ENCODE measurements at places on chromosomes 6 and 20. TPM values are rescaled to one million over a fixed set of nuclear protein-coding genes. Genes with fewer than 3 reads are reported as not detected.

CHMP4B gene
- total RNA-seq = 86.0 TPM

RBCK1 gene
- 130 TPM for total RNA-seq

- DNase-seq = no peak
- H3K4me3 ChIP-seq = no peak overlapping the region
- no peaks in the 10 kb centered on the region for H3K4me1 ChIP-seq
- H3K27ac ChIP-seq = no peak overlapping the region
- no peaks in the 10 kb centered on the region for H3K36me3 ChIP-seq
Measured at GRCh38 chr20:38199501-38200390, 34.7 kb upstream of the TGM2 start.

DNA sequence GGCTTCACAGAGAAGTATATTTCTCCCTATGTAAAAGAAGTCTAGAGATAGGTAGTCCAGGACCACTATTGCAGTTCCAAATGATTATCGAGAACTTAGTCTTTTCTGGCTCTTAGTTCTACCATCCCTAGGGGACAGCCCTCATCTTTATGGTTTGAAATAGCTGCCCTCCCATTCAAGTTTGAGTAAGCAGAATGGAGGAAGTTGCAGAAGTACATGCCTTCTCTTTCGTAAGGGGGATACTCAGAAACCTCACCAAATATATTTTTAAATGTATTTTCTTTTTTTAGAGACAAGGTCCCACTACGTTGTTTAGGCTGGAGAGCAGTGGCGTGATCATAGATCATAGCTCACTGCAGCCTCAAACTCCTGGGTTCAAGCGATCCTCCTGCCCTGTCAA, 236.8 kb upstream of the RREB1 start:
- DNase-seq = no peak
- H3K36me3 ChIP-seq = no peaks in the 10 kb centered on the region
- no peak overlapping the region for H3K4me3 ChIP-seq
- H3K27ac ChIP-seq = no peak overlapping the region
- no peaks in the 10 kb centered on the region for H3K4me1 ChIP-seq

DNA sequence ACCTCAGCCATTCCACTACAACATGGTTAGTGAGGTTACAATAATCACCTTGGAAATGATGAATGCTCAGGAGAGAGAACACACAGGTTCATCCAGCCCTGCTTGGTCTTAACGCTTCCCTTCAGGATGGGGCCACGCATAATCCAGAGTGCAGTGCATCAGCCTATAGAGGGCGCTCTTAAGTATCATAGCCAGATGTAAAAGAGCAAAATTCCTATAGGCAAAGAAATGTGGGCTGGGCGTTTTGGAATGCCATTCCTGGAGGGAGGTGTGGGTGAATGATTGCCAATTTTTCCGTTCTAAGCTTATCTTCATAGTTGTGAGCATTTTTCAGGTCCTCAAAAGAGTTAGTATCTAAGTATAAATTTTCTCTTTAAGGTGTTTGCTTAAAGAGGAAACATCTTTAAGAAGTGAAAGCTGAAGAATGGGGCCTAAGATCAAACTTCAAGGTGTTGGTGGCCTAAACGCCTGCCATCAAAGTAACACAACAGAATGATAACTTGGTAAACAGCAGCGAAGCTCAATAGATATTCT, 1.8 kb downstream of the RIPOR2 start:
- peak; percentile 59 for DNase-seq
- no peaks in the 10 kb centered on the region for H3K27me3 ChIP-seq
- H3K4me1 ChIP-seq = peaks cover 88% of the 10 kb centered on the region

DNA sequence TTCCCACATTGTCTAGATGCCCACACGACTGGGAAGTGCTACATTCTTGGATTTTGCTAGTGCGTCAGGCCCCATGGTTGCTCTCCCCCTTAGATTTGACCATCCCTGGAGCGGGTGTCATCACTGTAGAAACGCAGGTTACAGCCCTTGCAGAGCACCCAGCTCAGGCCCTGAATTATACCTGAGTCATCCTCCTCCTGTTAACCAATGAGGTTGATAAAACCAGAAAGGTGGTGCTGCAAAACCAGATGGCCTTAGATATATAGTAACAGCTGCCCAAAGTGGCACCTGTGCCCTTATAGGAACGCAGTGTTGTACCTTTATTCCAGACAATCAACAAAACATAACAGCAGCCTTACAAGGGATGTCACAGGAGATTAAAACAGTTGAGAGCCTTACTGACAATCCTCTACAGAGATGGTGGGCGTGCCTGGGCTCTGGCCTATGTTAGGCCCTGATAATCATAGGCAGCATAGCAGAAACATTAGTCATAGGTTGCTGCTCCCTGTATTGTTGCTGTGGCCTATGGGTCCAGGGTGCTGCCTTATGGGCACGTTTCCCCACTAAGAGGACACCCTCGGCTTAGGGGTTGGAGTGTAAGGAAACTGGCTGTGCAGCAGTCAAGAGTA, 33.6 kb upstream of the HSF2 start:
- peaks cover 6% of the 10 kb centered on the region for H3K27me3 ChIP-seq
- H3K4me3 ChIP-seq = no peak overlapping the region
- DNase-seq = no peak
- no peaks in the 10 kb centered on the region for H3K36me3 ChIP-seq
- H3K4me1 ChIP-seq = no peaks in the 10 kb centered on the region
- no peak overlapping the region for H3K27ac ChIP-seq

DNA sequence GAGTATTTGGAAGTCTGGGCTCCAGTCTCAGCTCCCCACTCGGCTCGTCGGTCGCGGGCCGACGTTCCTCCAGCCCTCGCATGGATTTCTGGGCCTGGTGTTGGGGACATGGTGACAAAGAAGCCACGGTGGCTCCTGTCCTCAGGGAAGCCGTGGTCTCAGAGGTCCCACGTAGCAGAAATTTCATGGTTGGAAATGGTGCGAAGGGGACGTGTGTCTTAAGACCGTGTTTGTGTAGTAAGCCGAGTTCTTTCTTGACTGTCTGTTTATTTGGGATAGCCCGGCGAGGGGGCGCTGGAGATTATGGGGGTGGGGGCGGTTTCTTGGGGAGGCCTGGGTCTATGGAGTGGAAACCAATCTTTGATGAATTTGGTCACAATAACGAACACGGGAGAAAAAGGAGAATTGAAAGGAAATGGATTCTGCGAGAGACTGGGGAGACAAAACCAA, 23.5 kb upstream of the MAP3K7 start:
- peaks cover 9% of the 10 kb centered on the region for H3K4me1 ChIP-seq
- H3K27me3 ChIP-seq = peaks cover 51% of the 10 kb centered on the region
- no peaks in the 10 kb centered on the region for H3K36me3 ChIP-seq
- H3K27ac ChIP-seq = peak overlapping the region; percentile 12
- no peak for DNase-seq

DNA sequence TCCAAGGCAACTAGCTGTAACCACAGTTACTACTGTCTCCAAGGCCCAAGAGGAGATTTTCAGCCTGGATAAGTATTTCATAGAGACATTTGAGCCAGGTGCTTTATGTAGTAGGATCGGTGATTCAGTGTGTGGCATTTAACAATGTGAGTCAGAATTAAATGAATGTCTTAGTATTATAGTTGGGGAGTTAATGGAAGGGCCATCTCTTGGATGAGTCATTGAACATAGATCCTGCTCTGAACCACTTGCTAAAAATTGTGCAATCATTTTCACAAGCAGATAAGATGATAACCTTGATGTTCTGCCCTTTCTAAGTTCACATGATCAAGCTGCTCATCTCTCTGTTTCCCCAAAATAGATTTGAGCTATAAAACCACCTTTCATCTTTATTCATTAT, 668.9 kb upstream of the CITED2 start:
- no peak overlapping the region for H3K4me3 ChIP-seq
- H3K27ac ChIP-seq = no peak overlapping the region
- no peaks in the 10 kb centered on the region for H3K36me3 ChIP-seq
- DNase-seq = no peak
- peaks cover 2% of the 10 kb centered on the region for H3K4me1 ChIP-seq

GRCh38 chr20:11130554-11131166, 456.9 kb upstream of the JAG1 start:
- no peaks in the 10 kb centered on the region for H3K36me3 ChIP-seq
- DNase-seq = no peak
- no peak overlapping the region for H3K4me3 ChIP-seq
- no peaks in the 10 kb centered on the region for H3K27me3 ChIP-seq
- no peak overlapping the region for H3K27ac ChIP-seq

DNA sequence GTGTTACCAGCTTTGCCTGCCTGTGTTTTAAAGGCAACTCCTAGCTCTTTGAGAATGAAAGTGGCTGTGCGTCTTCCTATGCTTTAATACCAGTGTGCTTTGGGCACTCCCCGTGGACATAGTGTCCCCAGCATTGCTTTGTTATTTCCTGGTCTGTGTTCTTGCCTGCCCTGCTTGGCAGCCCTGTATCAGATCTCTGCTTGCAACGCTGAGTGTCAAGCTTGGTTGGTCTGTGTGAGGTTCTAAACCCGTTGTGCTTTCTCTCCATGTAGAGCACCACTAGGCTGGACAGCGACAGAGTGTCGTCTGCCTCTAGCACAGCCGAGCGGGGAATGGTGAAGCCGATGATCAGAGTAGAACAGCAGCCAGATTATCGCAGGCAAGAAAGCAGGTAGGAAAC, 80.2 kb downstream of the AFDN start:
- no peak overlapping the region for H3K27ac ChIP-seq
- H3K36me3 ChIP-seq = no peaks in the 10 kb centered on the region
- peaks cover 2% of the 10 kb centered on the region for H3K27me3 ChIP-seq
- DNase-seq = no peak
- no peaks in the 10 kb centered on the region for H3K4me1 ChIP-seq
- H3K4me3 ChIP-seq = no peak overlapping the region
